ENCODE measurements at places on chromosomes 5 and 9.

GRCh38 chr5:79512471-79513307 lies 1.2 kb downstream of the HOMER1 start:
- DNase-seq = peak; percentile 82

DNA sequence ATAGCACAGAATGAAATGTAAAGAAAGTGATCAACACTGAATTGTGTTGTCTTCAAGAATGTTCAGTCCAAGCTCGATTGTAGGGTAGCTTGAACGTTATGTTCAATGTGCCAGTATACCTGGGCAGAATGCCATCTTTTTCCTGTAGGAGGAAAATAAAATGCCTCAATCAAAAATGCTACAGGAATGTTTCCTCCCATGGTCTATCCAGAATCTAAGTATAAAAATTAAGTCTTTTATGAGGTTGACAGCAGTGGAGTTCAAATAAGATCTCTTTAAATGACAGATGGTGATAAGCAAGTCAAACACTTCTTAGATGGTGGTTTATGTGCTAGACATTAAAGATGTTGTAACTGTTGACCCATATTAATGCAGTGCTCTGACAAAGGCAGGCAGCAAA lies 488.6 kb downstream of the CSNK1G3 start:
- no peak for DNase-seq

GRCh38 chr9:70466976-70467561 lies 52.6 kb upstream of the KLF9 start:
- DNase-seq = no peak

- DNase-seq = peak; percentile 32
Measured at GRCh38 chr5:11619339-11620024, 284.8 kb downstream of the CTNND2 start.

DNA sequence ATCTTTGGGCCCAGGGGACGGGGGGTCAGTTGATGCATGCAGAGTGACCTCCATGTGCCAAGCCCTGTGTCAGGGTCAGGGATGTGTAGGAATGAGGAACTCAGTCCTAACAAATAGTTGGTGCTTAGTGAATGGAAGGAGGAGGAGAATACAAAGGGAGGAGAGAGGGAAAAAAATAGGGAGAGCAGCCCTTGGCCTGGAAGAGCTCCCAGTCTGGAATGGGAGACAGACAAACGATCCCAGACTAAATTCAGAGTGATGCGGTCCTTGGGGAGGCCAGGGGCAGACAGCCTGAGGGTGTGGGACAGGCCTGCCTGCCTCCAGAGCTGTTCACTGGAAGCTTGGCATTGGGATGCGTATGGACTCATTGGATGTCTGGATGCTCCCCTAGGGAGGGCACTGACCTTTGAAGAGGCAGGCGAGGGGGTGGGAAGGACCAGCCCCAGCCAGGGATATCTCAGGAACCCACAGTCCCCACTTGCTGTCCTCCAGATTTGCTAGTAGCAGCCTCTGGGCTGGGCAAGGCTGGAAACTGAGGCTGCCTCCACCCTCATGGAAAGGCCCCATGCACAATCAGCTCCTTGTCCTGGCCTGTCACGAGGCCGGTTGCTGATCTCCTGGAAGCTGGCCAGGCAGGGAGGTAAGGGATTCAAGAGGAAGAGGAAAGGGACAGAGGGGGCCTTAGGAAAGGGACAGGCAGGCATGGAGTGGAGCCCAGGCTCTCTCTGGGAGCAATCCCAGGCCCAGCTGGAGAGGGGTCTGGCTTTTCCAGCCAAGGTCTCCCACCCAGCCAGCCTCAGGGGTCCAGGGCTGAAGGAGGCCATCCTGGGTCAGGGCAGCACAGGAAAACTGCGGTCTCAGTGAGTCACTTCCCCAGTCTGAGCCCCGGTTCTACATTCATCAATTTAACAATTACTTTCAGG lies 69.0 kb upstream of the GGTA1 start:
- no peak for DNase-seq

DNA sequence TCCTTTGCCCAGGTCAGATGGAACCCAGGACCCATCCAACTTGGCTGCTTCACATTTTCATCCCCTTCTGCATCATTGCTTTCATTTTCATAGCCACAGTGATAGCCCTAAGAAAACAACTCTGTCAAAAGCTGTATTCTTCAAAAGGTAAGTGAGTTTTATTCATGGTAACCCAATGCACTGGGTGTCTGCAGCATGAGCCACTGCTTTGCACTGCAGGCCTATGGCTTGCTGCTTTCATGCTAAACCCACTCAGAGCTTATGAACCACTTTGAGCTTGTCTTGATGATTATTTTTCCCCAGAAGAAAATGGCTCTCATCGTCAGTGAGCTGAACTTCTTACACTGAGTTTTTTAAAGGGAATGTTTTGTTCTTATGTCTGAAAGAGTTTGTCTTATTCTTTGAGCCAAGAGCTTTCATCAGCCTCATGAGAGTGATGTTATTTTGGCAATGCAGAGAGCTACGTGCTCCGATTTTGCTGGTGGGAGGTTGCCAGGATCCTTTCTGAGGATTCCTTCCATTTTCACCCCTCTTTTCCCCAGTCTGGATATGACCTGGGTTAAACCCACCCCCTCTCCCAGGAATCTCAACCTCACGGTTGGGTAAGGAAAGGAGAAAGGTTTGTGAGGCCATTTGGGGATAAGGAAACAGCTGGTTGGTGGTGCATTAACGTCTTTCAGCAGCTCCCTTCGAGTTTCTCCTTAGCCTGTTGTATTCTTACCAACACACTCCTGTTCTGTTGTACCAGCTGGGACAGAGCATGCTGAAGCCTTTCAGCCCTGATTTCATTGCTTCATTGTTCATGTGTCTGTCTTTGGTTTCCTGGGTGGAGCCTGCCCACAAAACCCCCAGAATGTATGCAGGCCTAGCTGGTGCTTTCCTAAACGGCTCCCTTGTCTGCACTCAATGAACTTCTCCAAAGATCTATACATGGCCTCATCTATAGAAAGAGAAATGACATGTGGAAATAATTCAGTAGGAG lies 47.6 kb downstream of the PDCD1LG2 start:
- DNase-seq = no peak

DNA sequence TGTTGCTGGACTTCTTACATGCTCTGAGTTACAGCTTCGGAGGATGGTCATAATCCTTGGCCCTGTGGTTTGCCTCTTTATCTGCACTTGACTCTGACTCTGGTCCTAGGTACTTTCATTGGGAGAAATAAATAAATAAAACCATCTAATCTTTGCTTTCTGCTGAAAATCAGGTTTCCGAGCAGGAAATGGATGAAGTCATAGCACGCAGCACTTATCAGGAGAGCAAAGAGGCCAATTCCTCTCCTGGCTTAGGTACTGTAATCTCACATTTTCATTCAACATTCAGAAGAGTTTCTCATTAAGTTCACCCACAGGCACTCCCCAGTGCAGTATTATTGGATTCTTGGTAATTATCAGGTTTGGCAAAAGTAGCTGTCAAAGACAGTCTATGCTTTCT lies 104.7 kb downstream of the GOLPH3 start:
- DNase-seq = no peak

DNA sequence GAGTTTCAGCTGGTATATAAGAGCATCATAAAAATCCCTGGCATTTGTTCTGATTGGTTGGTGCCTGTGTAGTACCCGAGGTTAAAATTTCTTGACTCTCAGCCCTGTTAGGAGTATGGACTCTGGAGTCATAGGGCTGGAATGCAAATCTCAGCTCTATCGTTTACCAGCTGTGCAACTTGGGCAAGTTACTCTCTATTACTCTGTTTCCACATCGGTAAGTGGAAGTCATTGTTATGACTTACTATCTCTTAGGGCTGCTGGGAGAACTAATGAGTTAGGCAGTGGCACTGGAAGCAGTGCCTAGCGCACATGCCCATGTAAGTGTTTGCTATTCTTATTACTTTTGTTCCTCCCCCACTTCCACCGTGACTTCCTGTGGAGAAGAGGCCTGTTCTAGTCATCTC lies 141.6 kb downstream of the BOD1 start:
- no peak for DNase-seq

DNA sequence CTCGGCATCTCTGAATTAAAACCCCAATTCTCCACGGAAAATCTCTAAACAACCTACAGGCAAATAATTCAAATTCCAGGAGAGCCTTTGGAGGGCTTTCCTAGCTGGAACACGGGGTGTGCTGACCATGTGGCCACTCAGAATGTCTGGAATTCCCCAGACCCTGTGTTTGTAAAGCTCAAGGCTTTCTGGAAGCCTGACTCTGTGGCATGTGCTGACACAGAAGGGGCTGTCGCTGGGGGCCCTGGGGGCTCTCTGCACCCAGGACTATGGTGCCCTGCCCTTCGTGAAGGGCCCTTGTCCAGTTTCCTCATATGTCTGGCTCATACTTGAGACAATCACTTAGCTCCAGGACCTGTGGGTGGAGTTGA lies 29.0 kb upstream of the BOD1 start:
- no peak for DNase-seq

DNA sequence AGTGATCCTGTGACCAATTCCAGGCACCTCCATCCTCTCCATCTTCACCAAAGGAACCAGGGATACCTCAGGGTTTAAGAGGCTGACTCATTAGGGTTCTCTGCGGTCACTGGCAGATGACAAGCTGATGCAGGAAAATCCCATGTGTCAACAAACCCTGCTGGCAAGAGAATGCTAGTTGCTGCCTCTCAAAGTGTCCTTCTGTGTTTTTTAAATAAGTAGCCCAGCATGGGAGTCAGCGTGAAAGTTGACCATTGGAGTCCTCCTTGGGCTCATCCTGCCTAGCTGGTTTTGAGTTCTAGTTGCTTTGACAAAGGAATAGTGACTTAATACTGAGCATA lies 200.2 kb downstream of the SLIT3 start:
- no peak for DNase-seq

DNA sequence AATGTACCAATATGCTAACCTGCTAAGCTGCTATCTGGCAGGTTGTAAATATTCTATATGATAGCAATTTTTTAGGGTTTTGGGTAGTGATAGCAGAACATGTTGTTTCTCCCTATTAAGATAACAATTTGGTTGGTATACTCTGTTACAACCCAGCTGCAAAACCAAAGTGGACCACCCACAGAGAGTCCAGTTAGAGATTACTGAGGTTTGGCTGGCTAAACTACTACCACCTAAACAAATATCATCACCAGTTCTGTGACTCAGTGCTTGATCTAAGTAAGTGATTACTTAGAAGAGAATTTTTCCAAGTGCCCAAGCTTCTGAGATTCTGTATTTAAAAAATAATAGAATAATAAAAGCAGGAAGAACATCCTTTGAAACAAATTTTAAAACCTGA lies 72.3 kb downstream of the XRCC4 start:
- DNase-seq = no peak

- DNase-seq = no peak
Measured at GRCh38 chr9:99660191-99660636, 161.5 kb upstream of the NR4A3 start.

DNA sequence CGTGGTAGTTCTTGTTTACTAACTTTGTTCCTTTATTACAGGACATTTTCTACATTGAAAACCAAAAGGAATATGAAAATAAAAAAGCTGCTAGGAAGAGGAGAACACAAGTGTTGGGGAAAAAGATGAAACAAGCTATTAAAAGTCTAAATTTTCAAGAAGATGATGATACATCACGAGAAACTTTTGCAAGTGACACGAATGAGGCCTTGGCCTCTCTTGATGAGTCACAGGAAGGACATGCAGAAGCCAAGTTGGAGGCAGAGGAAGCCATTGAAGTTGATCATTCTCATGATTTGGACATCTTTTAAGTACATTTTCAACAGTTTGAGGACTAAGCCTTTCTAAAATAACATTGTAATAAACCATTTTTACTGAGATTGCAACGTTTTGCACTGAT lies 23.8 kb downstream of the PHAX start:
- DNase-seq = no peak

- no peak for DNase-seq
Measured at GRCh38 chr5:110002652-110003051, 312.9 kb downstream of the MAN2A1 start.

DNA sequence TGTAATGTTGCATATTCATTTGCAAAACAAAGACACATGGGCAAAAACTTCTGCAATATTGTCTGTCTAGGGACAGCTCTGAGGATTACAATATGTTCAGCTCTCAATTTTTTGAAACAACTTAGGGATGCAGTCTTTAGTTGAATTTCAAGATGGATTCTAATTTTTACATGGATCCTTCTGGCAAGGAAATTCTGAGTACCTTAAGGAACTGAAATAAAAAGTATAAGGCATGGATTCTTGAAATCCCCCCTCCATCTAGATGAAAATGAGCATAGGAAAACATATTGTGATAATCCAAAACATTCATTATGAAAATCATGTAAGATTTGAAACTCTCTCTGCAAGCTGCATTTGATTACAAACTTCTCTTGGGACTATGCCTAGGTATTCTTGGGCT lies 568.6 kb downstream of the CETN3 start:
- DNase-seq = no peak

GRCh38 chr5:116944183-116944582 lies 369.6 kb upstream of the SEMA6A start:
- DNase-seq = no peak

- no peak for DNase-seq
Measured at GRCh38 chr5:35971186-35971877, 19.9 kb downstream of the UGT3A1 start.

GRCh38 chr5:151267491-151268260 lies 14.7 kb downstream of the GM2A start:
- DNase-seq = no peak

- DNase-seq = no peak
Measured at GRCh38 chr5:40124367-40124766, 555.3 kb upstream of the PTGER4 start.

GRCh38 chr5:14574891-14575508 lies 6.6 kb upstream of the OTULINL start:
- DNase-seq = no peak

- peak; percentile 35 for DNase-seq
Measured at GRCh38 chr5:92633875-92634487, 947.0 kb downstream of the NR2F1-AS1 start.

DNA sequence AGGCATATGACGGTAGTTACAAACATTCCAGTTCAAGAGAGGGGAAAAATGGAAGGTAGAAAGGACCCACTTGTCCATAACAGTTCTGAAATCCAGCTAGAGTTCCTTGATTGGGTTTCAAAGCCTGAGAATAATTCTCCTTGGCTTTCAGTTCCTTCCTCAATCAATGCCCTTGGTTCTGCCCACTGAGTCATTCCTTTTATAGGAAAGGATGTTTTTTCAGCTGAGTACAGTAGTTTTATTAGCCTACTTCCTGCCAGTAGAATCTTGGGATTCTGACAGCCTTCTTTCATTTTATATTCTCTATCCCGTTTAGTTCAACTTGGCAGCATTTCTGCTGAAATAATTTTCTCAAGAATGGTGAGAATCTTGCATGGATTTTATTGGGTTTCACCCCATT lies 386.9 kb upstream of the SMC2 start:
- no peak for DNase-seq

Measured in retina (tissue), 1 donor.